ENCODE measurements at places on chromosomes 5 and 9. TPM values are rescaled to one million over a fixed set of nuclear protein-coding genes. Genes with fewer than 3 reads are reported as not detected.

GRCh38 chr5:115850744-115851416 is 9.1 kb downstream of the AP3S1 start:
- peaks cover 9% of the 10 kb centered on the region for H3K36me3 ChIP-seq
- H3K4me3 ChIP-seq, result no peak overlapping the region
- no peaks in the 10 kb centered on the region for H3K27me3 ChIP-seq
- no peak for DNase-seq
- no peak overlapping the region for H3K27ac ChIP-seq
- H3K4me1 ChIP-seq, result peaks cover 4% of the 10 kb centered on the region

- DNase-seq, result no peak
- H3K27me3 ChIP-seq, result peaks cover 5% of the 10 kb centered on the region
- H3K27ac ChIP-seq, result no peak overlapping the region
- H3K4me3 ChIP-seq, result no peak overlapping the region
- no peaks in the 10 kb centered on the region for H3K4me1 ChIP-seq
- no peaks in the 10 kb centered on the region for H3K36me3 ChIP-seq
Measured at GRCh38 chr9:87803623-87804345, 77.9 kb downstream of the CTSL start.

GRCh38 chr9:131892162-131892707 is 152.4 kb upstream of the RAPGEF1 start:
- no peak overlapping the region for H3K4me3 ChIP-seq
- DNase-seq, result no peak
- H3K27ac ChIP-seq, result no peak overlapping the region
- no peaks in the 10 kb centered on the region for H3K36me3 ChIP-seq
- no peaks in the 10 kb centered on the region for H3K27me3 ChIP-seq
- peaks cover 2% of the 10 kb centered on the region for H3K4me1 ChIP-seq

- no peak overlapping the region for H3K27ac ChIP-seq
- H3K27me3 ChIP-seq, result no peaks in the 10 kb centered on the region
- no peak overlapping the region for H3K4me3 ChIP-seq
- no peak for DNase-seq
- H3K4me1 ChIP-seq, result no peaks in the 10 kb centered on the region
- H3K36me3 ChIP-seq, result no peaks in the 10 kb centered on the region
Measured at GRCh38 chr5:125198270-125198974, 452.0 kb upstream of the ZNF608 start.

DNA sequence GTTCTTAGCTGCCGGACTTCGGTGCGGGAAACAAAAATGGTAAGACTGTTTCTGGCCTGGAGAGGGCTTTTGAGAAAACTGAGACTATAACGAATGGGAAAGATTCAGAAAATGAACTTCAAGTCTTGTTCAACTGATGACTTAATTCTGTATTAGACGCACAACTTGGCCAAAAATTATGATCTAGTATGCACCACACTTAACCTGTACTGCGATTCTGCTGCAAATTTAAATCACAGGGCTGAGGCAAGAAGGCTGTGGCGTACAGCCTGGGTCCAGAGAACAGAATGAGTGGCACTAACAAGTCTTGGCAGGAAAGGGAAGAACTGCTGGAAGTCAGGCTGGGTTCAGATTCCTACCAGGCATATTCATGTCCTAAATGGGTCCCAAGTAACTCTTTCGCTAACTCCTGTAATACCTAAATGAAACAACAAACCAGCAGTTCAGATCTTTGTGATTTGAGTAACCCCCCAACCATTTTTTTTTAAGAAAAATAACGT is 781 bp upstream of the COL23A1 start:
- peaks cover 7% of the 10 kb centered on the region for H3K4me1 ChIP-seq
- no peak overlapping the region for H3K27ac ChIP-seq
- H3K4me3 ChIP-seq, result peak overlapping the region; percentile 54

TLX3 gene
- not detected for total RNA-seq

CCDC183 gene
- total RNA-seq, result 0.97 TPM

All from activated CD4-positive, alpha-beta T cell treated with anti-CD3 and anti-CD28 coated beads, Interleukin-2, amount 10 ng/mL, durations not matched to agents 7 days and 5 days (primary cell).